ENCODE measurements at places on chromosomes 12 and 14.

- no peak for DNase-seq
Measured at GRCh38 chr14:88030079-88030478, 25.1 kb downstream of the GPR65 start.

- no peak for DNase-seq
Measured at GRCh38 chr14:39666386-39666785, 234.2 kb upstream of the FBXO33 start.

DNA sequence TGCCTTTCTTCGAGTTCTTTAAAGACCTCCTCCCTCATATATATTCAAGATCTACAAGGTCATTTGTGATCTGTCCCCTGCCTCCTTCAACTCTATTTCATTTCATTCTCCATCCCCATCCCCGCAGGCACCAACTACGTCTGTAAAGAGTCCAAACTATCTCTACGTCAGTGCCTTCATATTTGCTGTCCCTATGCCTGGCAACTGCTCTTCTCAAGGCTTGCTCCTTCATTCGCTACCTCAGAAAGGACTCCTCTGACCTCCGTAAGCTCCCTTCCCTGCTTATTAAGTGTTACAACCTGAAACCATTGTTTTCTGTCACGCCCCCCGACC is 650 bp downstream of the LLPH start:
- no peak for DNase-seq

- no peak for DNase-seq
Measured at GRCh38 chr14:94441130-94441529, 11.5 kb downstream of the SERPINA11 start.

DNA sequence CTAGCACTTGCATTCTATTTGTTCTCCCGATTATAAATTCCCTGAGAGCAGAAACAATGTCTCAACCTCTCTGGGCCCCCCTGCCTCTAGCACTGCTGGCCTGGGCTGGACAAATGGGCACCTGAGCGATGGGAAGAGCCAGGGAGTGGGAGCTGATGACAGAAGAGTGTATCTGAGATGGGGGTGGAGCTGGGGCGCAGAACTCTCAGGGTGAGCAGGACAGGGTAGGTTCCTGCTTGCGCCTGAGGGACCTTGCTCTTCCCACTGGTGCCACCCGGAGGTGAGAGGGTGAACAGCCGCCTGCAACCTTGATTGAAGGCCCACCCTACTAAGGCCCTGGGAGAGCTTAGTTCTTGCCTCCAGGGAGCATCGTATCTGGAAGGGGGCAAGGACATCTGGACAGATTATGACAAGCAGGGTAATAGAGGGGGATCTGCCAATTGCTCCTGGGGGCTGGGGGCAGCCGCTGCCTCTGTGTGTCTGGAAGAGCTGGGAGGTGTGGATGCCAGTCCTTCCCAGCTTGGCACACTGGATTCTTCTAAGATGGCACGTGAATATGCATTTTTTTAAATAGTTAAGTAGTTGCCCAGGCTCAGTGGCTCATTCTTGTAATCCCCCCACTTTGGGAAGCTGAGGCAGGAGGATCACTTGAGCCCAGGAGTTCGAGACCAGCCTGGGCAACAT is 43.0 kb upstream of the TSPAN9 start:
- DNase-seq: peak; percentile 70

DNA sequence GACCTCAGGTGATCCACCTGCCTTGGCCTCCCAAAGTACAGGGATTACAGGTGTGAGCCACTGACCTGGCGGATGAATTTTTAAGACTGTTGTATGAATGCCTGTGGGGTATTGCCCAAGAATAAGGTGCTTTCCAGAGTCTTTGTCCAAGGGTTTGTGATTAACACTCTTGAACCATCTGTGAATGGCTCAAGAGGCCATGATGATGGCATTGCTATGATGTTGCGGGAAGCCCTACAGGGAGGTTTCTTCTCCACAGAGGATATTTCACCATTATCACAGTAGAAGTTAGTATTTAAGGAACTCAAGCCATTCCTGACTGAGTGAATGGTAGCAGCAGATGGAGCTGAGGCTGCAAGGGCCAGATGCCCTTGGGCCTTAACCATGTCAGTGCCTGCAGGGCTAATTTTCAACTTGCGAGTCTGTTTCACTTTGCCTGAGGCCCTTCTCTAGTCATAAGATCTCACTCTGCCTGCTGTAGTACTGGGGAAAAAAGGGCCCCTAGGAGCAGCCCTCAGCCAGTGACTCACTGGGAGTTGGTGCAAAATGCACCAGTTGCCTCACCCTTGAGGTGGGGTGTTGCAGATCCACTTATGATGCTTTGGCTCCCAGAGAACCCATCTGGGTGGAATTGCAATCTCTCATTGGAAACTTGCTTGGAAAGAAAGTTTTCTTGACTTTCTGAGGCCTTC is 108.6 kb upstream of the FLRT2 start:
- no peak for DNase-seq

GRCh38 chr12:95672166-95672565 is 118.4 kb downstream of the NTN4 start:
- DNase-seq: no peak

DNA sequence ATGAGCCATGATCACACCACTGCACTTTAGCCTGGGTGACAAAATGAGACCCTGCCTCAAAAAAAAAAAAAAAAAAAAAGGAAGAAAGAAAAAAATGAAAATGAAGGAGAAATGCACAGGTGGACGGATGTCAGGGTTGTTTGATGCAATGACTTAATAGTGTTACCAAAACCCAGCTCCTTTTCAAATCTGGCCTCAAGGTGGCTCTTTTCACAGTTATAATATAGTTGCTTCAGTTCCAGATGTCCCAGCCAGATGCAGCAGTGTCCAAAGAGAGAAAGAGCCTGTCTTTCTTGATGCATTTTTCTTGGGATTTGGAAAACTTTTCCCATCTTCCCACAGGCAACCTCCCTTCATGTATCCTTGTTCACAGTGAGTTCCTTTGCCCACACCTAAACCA is 36.5 kb downstream of the KCNMB4 start:
- DNase-seq: peak; percentile 22

- DNase-seq: no peak
Measured at GRCh38 chr14:21558703-21559170, 21.1 kb downstream of the OR10G3 start.

DNA sequence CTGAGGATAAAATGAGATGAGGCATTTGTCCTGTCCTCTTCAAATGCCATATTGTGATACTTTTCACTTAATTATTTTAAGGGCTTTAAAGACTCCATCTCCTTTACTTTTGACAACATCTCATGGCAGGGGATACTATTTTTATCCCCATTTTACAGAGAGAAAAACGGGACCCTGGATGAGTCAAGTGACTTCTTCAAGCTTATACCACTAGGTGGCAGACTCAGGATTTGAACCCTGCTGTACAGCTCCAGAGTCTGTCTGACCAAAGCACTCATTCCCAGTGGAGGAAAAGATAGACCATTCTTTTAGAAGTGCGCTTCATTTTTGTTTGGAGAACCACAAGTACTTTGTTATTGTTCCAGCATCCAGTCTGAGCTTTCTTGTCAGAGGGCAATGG is 1.7 kb upstream of the SMOC1 start:
- DNase-seq: peak; percentile 74

DNA sequence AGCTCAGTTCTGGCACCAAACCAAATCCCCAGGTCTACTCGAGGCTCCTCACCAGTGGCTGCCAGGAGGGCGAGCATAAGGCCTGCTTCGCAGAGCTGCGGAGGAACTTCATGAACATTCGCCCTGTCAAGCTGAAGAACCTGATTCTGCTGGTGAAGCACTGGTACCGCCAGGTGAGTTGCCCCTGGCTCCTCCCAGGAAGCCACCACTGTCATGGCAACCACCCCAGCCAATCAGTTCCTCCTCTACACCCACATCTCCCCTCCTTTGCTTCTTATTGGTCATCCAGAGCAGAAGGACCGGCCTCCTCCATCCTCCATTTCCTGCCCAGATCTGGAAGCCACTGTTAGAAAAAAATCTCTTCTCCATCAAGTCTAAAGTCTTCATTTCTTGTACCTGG is 17.2 kb upstream of the OAS2 start:
- no peak for DNase-seq

DNA sequence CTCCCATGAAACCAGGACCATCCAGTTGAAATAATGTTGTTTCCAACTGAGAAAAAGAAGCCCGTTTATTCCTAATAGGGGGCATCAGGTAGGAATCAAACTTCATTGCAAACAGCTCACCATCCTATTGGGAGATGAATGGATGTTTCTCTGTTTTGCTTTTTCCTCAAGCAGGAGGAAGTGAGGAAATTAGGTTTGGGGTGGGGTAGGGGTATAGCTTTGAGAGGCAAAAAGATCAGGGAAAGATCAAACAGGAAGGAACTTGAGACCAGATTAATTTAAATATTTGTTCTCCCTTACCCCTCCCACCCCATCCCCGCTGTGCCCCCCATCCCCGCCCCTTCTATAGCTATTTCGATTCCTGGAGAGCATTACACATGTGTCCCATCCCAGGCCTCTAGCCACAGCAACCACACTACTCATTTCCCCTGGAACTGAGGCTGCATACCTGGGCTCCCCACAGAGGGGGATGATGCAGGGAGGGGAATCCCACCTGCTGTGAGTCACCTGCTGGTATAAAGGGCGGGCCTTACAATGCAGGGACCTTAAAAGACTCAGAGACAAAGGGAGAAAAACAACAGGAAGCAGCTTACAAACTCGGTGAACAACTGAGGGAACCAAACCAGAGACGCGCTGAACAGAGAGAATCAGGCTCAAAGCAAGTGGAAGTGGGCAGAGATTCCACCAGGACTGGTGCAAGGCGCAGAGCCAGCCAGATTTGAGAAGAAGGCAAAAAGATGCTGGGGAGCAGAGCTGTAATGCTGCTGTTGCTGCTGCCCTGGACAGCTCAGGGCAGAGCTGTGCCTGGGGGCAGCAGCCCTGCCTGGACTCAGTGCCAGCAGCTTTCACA is at the start of gene IL23A:
Gene IL23A (plus strand): TSS at position 577 of the 850 bp plus-strand sequence. CDS start 161 bp downstream, at position 738.
- no peak for DNase-seq

GRCh38 chr14:105818712-105819005 is 292.3 kb downstream of the TMEM121 start:
- no peak for DNase-seq

GRCh38 chr12:67926063-67926462 is 63.2 kb upstream of the IFNG-AS1 start:
- no peak for DNase-seq

DNA sequence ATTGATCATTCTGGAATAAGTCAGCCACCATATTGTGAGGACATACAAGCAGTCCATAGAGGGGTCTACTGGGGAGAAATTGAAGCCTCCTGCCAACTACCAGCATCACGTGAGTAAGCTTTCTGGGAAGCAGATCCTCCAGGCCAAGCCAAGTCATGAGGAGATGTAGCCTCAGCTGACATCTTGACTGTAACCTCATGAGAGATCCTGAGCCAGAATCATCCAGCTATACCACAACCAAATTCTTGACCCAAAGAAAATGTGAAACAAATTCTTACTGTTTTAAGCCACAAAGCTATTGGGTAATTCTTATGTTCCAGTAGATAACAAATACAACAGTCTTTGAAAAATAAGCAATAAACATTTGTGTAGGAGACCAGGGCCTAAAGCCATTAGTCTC is 479.4 kb upstream of the DCN start:
- no peak for DNase-seq

- no peak for DNase-seq
Measured at GRCh38 chr14:54808326-54809161, 94.1 kb downstream of the GCH1 start.

DNA sequence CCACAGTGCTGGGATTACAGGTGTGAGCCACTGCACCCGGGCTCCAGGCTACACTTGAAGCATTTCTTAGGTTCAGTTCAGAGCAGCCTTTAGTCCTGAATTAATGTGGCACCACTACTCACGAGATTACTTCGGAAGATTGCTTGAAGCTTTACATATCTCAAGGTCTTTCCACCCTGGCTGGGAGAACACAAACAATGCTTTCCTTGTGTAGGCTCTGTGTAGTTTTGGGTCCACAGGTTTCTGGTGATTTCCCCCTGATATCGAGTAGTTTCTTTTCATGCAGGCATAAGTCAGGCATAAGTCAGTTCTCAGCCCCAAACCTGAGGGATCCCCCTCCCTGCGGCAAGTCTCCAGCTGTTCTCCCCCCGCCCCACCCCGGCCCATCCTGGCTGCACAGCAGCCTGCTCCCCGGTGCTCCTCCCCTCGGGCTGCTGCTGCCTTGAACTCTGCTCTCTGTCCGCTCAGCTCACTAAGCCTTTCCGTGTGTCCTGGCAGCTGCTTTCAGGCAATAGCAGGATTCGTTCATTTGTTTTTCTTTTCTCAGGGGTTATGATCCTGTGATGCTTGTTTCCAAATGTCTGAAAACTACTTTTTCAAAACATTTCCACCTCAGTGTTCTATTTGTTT is 417.7 kb downstream of the TMEM121 start:
- DNase-seq: no peak

Data from globus pallidus (tissue), 1 donor.